Skeletal muscle cell (primary cell): ENCODE measurements at places on chromosomes 12 and 14.
A peak's percentile ranks its signal among the peaks of the same experiment; 100 is the strongest.

GRCh38 chr12:108333898-108334699 lies 5.0 kb downstream of the CMKLR1 start:
- peak; percentile 35 for DNase-seq

DNA sequence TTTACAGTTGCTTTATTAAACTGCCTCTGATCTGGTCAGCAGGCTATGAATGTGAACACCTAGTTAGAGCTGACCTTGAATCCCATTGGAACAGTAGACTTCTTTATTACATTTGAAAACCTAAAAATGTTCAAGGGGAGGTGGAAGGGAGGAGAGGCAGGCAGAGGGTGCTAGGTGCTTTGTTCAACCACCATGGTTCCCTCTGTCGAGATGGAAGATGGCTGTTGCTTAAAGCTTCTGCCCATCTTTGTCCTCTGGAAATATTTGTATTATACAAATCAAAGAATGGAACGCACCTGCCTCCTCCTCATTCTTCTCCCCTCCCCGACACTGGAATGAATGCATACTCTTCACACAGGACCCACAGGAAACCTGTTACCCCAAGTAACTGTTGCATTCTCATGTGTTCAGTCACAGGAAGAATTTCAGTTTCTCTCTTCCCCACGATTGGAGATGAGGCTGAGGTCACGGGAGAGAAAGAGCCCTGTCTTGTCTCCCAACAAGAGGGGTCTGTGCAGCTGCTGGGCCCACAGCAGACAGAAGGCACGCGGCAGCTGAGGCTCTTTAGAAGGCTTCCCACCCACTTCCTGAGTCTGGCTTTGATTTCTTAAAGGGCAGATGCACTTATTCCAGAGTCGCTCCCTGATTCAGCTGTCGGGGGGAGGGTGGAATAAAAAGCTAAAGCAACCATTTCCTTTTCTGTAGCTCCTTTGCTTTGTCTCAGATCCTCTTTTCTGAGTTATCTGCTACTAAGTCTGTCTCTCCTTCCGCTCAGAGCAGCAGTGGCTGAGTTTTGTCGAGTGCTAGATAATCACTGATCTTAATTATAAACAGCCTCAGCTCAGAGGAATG lies 217.9 kb upstream of the BTG1 start:
- DNase-seq = peak; percentile 74

- DNase-seq = no peak
Observed at GRCh38 chr12:122308811-122309210, 42.5 kb upstream of the VPS33A start.

GRCh38 chr14:54251356-54251755 lies 145.5 kb upstream of the CDKN3 start:
- no peak for DNase-seq

DNA sequence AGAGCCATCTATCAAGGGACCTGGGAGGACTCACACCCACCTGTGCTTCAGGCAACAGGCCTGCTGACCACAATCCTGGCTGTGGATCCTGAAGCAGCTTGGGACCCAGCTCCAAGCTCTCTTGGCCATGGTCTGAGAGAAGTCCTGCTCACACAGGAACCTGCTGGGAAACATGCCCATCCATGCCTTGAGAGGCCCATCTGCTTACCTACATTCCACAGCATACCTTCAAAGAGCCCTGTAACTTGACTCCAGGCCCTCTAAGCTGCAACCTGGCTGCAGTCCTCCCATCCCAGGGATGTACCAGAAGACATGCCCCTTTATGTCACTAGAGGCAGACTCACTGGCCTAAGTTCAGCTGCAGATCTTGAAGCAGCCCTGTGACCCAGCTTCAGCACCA lies 61.7 kb upstream of the AMIGO2 start:
- no peak for DNase-seq

GRCh38 chr12:111311011-111311410 lies 57.9 kb downstream of the PHETA1 start:
- no peak for DNase-seq

DNA sequence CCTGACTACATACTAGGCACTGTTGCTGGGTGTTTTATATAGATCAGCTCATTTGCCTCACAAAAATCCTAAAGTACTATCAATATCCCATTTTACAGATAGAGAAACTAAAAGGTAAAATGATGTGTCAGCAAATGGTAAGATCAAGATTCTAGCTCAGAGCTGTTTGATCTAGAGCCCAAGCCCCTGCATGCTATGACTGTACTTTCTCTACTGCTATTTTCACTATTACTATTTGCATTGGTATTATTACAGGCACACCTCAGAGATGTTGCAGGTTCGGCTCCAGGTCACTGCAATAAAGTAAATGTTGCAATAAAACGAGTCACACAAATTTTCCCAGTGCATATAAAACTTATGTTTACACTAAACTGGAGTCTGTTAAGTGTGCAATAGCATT lies 10.9 kb downstream of the ISCU start:
- no peak for DNase-seq

GRCh38 chr12:95368931-95369330 lies 105.0 kb upstream of the METAP2 start:
- no peak for DNase-seq

DNA sequence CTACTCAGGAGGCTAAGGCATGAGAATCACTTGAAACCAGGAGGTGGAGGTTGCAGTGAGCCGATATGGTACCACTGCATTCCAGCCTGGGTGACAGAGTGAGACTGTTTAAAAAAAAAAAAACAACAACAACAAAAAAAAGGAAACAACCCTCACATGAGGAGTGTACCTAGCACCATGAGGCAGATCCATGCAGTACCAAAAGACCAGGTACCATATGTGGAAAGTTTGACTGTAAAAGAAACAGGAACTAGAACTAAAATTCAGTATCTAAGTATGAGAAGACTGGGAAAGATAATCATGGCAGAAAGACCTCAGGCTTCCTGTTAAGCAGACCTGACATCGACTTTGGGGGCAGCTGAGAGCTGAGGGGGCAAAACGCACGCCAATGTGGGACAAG lies 55.1 kb downstream of the TRAFD1 start:
- no peak for DNase-seq

DNA sequence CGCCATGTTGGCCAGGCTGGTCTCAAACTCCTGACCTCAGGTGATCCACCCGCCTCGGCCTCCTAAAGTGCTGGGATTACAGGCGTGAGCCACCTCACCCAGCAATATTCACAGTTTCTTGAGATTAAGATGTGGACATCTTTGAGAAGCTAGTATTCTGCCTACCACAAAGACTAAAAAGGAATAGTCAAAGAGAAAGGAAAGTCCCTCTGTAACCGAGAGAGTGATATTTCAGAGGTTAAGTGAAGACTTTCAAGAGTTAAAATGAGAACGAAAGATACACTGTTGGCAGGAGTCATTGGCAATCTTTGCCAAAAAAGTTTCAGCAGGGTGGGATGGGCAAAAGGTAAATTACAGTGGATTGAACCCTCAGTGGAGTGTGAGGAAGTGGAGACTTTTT lies 15.6 kb downstream of the DGKA start:
- no peak for DNase-seq

DNA sequence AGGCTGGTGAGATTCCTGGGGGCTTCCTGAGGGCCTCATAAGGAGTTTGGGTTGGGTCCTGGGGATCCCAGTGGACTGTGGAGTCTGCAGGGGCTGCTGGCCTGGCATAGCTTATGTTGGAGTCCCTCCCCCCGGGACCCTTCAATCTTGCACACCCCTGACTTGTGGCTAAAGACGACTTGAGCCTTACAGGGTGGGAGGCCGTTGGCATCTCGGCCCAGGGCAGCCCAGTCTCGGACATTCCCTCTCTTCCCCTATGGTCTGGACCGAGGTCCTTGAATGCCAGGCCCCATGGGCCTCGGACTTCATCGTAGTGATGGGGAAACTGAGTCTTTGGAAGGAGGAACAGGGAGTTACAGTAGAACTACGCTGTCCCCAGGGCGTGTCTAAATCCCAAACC lies 12.5 kb downstream of the RTL1 start:
- DNase-seq = no peak

- no peak for DNase-seq
Observed at GRCh38 chr12:114855678-114856077, 171.7 kb upstream of the TBX3 start.

DNA sequence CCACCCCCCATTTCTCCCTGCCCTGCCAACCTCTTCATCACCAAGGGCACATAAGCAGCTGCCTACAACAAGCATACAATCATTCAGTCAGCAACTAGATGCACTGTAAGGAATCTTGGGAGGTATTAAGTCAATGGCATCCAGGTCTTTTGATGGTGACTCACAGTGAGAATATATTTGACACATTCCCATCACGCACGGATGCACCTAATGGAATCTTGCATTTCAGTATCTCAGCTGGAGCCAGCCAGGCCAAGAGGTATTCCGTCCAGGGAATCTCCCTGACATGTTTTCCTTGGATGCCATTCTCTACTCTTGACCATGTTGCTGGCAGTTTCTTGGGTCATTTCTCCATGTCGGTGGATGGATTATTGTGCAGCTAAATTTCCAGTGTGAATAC lies 73.9 kb upstream of the CAPRIN2 start:
- no peak for DNase-seq

DNA sequence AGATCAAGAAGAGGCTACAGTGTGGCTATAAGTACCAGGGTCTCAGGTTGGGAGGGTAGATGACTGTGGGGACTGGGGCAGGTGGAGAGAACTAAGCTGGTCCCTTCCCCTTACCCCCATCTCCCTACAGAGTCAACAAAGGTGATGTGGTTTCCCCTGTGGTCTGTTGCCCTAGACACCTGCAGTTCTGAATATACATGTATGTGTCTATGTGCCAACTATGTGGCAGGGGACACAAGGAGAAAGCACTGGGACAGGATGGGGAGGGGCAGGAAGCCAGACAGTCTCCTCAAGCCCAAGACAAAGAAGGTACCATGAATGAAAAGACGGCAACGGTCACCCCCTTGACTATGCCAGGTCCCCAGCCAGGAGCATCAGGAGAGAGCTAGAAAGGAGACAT lies 4.5 kb upstream of the HDAC7 start:
- no peak for DNase-seq

GRCh38 chr12:91349476-91349875 lies 166.9 kb upstream of the DCN start:
- no peak for DNase-seq

DNA sequence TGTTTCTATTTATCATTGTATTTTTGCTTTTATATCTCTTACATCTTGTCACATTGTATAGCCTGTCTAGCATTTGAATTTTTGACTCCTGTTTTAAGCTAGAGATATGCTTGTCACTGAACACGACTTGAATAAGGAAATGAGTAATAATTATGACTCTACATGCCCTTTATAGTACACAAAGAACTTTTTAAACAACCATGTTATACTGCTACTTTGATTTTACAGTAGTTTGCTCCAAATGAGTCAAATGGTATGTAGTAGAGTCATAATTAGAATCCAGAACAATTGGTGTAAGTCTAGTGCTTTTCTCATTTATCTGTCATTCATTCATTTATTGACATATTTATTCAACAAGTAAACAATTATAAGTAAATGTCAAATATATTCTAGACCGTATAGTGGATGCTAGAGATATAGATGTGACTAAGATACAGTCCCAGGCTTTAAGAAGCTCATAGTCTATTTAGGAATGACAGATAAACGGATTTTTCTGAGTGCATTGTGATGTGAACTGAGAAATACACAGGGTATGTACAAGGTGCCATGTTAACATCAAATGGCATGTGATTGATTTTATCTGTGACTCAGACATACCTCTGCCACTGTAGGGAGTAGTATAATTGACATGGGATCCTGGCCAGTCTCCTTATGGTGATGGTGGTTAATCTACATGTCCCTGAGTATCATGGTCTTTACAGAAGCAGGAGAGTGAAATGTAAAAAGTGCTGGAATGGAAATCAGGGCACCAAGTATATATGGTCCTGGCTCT lies 799.7 kb downstream of the DIO2 start:
- no peak for DNase-seq

DNA sequence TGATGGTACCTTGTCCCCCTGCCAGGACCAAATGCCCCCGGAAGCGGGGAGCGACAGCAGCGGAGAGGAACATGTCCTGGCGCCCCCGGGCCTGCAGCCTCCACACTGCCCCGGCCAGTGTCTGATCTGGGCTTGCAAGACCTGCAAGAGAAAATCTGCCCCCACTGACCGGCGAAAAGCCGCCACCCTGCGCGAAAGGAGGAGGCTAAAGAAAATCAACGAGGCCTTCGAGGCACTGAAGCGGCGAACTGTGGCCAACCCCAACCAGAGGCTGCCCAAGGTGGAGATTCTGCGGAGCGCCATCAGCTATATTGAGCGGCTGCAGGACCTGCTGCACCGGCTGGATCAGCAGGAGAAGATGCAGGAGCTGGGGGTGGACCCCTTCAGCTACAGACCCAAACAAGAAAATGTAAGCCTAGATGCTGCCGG lies 410 bp downstream of the MYF6 start:
- DNase-seq = no peak

DNA sequence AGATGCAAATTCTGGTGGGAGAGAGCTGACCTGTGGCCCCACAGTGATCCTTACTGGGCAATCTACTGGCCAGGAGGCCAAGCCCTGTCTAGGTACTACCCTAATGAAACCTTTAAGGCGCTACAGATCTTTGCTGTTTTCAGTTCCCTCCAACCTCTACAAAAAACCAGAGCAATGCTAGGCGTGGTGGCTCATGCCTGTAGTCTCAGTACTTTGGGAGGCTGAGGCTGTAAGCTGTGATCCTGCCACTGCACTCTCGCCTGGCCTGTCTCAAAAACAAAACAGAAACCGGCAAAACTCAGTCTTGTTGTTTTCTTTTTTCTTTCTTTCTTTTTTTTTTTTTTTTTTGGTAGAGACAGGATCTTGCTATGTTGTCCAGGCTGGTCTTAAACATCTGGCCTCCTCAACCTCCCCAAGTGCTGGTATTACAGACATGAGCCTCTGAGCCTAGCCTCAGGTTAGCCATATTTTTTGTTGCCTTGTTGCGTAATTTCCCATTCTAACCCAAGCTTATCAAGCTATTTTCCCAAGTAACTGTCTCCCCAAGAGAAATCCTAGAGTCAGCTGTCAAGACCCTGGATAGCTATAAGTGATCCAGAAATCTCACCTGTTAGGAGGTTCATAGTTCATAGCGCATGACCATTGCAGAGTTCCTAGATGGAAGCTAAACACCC lies 2.8 kb downstream of the ETFBKMT start:
- DNase-seq = no peak

DNA sequence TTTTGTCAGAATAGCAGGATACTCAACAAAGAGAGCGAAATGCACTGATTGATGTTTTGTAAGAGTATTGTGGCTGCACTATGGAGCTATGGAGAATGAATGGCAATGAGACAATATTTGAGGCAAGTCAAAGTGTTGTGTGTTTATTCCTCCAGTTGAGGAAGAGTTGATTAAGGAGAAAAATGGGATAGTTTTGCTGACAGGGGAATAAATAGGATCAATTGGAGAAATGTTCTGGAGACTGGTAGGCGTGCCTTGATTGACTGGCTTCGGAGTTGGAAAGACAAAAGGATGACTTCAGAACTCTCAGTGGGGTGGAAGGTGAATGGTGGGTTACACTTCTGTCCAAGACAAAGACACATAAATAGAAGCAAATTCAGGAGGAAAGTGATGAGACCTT lies 1254.9 kb upstream of the TMEM132C start:
- DNase-seq = no peak

DNA sequence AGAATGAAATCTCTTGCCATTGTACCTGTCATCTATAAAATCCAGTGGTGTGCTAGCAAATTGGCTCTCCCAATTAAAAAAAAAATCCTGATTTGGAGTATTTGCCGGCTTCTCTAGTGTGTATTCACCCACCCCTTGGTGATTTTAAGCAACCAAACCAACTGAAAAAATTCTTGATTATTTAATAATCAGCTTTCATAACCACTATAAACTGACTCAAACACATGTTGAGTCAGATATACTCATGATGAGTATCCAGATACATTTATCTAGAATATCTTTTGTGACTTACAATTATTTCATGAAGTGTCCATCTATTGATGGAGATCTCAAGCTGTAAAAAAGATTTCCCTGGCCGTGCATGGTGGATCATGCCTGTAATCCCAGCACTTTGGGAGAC lies 205.4 kb downstream of the RASSF9 start:
- DNase-seq = no peak
